ENCODE measurements at places on chromosomes 5 and 9. TPM values are rescaled to one million over a fixed set of nuclear protein-coding genes. Genes with fewer than 3 reads are reported as not detected.

DNA sequence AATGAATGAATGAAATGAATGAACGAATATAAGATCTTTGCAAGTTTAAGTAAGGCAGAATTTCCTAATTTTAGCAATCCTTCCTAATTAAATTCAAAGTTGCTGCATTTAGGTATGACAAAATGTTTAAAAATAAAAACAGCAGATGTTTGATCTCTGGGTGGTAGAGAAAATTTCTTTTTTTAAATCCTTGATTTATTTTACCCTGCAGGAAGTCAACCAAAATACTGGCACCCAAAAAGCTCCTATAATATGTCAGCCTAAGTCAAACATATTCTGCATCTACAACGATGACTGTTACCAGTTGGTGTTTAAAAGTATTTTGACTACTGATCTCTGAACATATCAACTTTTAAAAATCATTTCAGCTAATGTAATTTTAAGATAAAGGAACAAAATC lies 58.4 kb downstream of the TTC39B start:
- no peak for DNase-seq

DNA sequence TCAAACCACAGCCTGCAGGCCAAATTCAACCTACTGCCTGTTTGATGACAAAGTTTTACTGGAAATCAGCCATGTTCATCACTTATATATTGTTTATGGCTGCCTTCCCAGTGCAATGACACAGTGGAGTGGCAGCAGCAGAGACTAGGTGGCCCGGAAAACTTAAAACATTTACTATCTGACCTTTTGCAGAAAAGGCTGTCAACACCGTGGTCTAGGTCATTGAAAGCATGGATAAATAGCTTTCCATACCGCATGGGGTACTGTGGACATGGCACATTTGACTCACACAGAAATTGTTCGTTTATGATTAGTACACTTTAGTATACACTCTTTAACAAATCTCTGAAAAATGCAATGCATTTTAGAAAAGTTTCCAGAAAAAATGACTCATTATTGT lies 298.3 kb upstream of the EFNA5 start:
- no peak for DNase-seq

GRCh38 chr9:119368179-119368578 lies 1.1 kb downstream of the BRINP1 start:
- DNase-seq, result no peak

DNA sequence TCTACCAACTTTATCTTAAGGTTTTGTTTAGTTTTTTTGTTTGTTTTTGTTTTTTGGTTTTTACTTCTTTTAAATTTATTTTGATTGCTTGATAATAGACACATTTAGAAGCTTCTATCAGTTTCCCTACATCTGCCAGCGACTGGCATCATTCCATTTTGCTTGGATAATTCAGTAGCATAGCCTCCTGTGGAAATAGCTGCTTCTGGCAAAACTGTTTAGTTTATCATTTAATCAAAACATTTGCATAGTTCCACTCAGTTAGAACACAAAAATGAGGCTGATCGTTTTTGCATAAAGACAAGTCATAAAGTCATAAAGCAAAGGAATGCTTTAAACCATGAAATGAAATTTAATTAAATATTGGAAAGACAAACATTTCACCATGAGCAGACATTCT lies 133.7 kb upstream of the NFIL3 start:
- no peak for DNase-seq

GRCh38 chr5:139308797-139309196 lies 15.3 kb downstream of the MATR3 start:
- DNase-seq, result no peak

DNA sequence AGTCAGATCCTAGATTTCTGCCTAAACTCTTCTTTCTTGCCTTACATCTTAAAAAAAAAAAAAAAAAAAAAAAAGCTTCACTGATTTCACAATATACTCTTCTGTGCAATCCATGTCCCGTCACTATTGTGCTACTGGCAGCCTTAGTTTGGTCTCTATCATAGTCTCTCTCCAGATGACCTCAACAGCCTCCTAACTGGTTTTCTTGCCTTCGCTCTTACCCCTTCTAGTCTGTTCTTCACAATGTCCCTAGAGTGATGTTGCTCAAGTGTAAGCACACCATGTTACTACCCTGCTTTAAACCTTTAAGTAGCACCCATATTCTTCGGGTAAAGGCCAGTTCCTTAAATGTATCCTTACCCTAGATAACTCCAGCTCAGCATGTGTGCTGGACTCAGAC lies 25.8 kb downstream of the CD180 start:
- no peak for DNase-seq

DNA sequence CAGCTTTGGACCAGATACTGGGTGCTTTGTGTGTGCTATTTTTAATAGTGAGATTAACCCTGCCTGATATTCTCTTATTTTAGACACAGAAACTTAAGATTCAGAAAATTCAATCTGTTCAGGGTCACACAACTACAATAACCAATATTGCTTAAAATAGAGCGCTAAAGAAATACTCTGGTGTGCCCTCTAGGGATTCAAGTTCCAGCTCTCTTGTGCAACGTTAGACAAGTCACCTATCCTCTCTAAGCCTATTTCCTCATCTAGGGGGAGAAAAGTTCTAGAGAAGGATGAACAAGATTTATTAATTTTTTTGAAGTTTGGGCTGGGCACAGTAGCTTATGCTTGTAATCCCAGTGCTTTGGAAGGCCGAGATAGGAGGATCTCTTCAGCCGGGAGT lies 2.1 kb upstream of the SCAI start:
- DNase-seq, result no peak

DNA sequence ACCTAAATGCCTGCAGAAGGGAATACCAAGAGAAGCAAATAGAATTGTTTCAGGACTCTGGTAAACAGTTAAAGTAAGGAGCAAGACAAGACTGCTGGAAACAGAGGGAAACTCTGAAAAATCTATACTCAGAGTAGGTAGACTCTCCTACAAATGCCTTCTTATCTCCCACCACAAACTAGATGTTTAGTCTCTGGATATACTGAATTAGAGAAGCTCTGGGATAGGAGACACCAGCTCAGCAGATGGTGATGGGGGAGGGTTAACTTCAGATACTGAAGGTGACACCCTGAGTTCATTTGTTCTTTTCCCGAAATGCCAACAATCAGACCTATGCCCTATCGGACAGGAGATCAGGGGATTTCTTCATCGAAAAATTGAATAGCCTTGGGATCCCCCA lies 54.1 kb upstream of the CHD1 start:
- no peak for DNase-seq

DNA sequence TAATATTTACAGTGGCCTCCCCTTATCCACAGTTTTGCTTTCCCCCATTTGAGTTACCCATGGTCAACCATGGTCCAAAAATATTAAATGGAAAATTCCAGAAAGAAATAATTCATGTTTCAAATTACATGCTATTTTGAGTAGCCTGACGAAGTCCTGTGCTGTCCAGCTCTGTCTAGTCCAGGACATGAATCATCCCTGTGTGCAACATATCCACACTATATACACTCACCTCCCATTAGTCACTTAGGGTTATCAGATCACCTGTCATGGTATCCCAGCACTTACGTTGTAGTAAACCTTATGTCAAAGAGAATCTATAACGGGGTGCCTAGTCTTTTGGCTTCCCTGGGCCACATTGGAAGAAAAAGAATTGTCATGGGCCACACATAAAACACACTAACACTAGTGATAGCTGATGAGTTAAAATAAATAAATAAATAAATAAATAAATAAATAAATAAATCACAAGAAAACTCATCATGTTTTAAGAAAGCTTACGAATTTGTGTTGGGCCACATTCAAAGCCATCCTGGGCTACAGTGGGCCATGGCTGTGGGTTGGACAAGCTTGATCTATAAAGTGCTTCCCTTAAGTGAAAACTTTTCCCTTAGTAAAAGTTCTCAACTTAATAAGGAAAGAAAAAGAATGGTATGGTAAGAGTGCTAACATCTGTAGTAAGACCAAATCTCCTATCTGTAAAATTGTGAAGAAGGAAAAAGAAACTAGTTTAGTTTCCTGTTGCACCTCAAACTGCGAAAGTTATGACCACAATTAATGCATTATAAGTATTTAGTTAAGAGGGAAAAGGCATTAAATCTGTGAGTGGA lies 15.9 kb upstream of the OMD start:
- DNase-seq, result no peak

DNA sequence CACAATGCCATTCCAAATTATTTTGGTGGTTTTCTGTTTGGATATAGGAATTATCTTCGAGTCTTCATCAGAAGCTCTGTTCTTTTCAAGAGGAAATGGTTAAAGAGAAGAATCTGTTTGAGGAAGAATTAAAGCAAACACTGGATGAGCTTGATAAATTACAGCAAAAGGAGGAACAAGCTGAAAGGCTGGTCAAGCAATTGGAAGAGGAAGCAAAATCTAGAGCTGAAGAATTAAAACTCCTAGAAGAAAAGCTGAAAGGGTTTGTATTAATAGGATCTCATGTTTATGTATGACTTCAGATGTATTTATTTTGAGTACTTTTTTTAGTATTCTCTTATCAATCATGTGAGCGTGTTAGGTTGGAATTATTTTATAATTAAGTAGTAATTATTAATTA lies 15.0 kb downstream of the HMMR start:
- no peak for DNase-seq

GRCh38 chr5:116621599-116621998 lies 47.0 kb upstream of the SEMA6A start:
- DNase-seq, result no peak

DNA sequence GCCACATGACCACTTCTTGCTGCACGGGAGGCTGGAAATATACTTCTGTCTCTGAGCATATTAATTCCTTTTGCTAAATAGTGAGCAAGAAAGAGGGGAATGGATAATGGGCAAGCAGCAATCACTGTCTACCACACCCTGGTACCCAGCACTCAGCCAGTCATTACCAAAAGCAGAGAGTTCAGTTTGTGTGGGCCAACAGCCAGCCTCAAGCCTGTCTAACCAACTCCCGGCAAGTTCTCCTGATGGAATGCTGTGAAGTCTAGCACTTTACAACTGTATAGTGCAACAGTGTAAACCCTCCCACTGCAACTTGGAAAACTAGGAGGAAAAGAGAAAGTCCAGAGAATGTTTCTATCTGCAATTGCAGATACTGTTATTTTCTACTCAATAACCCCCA lies 47.8 kb downstream of the PLK2 start:
- no peak for DNase-seq

DNA sequence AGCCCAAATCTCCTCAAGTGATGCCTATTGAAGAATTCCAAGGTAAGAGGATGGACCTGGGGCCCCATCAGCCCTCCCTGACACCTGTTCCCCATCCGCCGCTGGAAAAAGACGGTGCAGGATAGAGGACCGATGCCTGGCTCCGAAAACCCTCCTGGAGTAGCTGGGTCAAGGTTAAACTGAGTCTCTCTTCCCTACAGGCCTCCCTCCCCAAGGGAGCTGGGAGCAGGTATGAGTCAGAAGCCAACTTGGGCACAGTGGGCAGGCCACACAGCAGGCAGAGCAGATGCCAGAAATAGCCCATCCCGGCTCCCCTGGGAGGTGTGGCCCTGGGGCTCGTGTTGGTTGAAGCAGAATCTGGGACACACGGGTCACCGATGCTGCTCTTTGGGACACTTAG lies 75.6 kb downstream of the NTNG2 start:
- DNase-seq, result no peak

OGN gene
- 19.3 TPM for total RNA-seq

STK32A gene
- 5.5 TPM for total RNA-seq

CDKN2A gene
- total RNA-seq, result 4.4 TPM

Data from ovary (tissue), 10 donors.